HepG2 (cell line): ENCODE measurements at places on chromosomes 3 and 15. TPM values are rescaled to one million over a fixed set of nuclear protein-coding genes. Genes with fewer than 3 reads are reported as not detected.

Gene LIPH
- total RNA-seq: 0.09 TPM in 1 of 2 replicates, not detected in the other

Gene RETNLB
- not detected in 2 replicates for total RNA-seq

Gene CLPX
- total RNA-seq: 61.3 and 100 TPM in 2 replicates

Gene CCK
- total RNA-seq: not detected in 2 replicates

Gene ARPIN
- 5.0 and 5.3 TPM in 2 replicates for total RNA-seq

Gene PFN2
- 57.3 and 78.2 TPM in 2 replicates for total RNA-seq

Gene C3orf33
- 8.2 and 12.6 TPM in 2 replicates for total RNA-seq

Gene FETUB
- 1.3 and 2.1 TPM in 2 replicates for total RNA-seq

Gene GASK1A
- total RNA-seq: not detected in 2 replicates

Gene UBAP1L
- 0.13 and 0.86 TPM in 2 replicates for total RNA-seq

Gene RAP2B
- 7.1 and 7.2 TPM in 2 replicates for total RNA-seq

Gene CHRNA7
- 1.3 and 1.4 TPM in 2 replicates for total RNA-seq

Gene DET1
- 2.1 and 2.2 TPM in 2 replicates for total RNA-seq
